HepG2 (cell line): ENCODE measurements at places on chromosomes 1 and 21. TPM values are rescaled to one million over a fixed set of nuclear protein-coding genes. Genes with fewer than 3 reads are reported as not detected.

DNA sequence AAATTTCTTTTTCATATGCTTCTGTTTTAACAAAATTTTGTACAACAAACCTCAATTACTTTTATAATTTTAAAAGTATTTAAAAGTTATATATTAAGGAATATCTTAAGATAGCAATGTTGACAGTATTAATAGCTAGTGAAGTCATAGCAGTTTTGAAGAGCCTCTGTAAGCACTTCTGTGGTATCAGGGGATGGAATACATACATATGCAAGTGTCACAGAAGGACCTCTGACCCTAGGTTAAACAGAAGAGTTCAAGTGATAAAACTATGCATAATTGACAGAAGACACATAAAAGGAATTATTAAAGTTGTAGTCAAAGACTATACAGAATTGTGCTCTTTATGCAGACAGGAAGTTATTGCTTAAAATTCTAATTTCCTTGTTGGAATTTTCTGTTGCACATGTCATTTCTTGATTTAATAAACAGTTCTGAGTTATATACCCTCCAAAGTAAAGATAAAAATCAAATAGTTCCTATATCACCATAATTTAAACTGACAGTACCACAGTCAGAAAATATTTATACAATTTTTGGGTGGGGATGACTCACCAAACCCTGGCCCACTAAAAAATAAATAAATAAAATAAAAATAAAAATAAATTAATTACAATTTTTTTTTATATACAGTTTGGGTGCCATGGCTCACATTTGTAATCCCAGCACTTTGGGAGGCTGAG is 27.1 kb downstream of the IPP start:
- no peak for DNase-seq

GRCh38 chr21:24220446-24220845 is 1386.8 kb downstream of the MRPL39 start:
- DNase-seq = no peak

- no peak for DNase-seq
These were observed 501.9 kb upstream of the C1orf87 start for GRCh38 chr1:60575326-60575977.

Gene CACNA1S
- polyA plus RNA-seq = not detected in 2 replicates

Gene NTMT2
- not detected in 2 replicates for polyA plus RNA-seq

Gene DEPDC1
- 3.0 and 7.0 TPM in 2 replicates for polyA plus RNA-seq

Gene AZIN2
- polyA plus RNA-seq = 3.5 and 5.7 TPM in 2 replicates

Gene FHAD1
- not detected in 2 replicates for polyA plus RNA-seq

Gene KRTAP12-4
- polyA plus RNA-seq = not detected in 2 replicates
